RKO (cell line): ENCODE measurements at places on chromosomes 3 and 15.

- peak; percentile 82 for DNase-seq
Observed at GRCh38 chr3:115348951-115349745, 202.1 kb upstream of the ZBTB20 start.

DNA sequence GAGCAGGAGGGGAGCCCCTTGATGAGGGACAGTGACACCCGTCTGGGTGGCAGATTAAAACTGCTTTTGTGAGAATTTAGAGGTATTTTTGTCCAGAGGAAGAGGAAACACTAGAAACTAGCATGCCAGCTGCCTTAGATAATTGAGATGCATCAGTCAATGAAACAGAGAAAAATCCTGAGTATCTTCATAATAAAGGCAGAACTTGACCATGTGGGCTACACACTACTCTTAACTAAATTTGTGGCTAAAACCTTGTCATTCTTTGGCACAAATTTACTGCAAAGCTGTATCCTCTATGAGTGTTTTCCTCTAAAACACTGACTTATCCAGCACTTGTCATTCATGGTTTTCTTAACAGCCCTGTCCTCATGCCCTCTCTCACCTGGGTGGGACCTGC, 259.7 kb upstream of the TPM1 start:
- no peak for DNase-seq

DNA sequence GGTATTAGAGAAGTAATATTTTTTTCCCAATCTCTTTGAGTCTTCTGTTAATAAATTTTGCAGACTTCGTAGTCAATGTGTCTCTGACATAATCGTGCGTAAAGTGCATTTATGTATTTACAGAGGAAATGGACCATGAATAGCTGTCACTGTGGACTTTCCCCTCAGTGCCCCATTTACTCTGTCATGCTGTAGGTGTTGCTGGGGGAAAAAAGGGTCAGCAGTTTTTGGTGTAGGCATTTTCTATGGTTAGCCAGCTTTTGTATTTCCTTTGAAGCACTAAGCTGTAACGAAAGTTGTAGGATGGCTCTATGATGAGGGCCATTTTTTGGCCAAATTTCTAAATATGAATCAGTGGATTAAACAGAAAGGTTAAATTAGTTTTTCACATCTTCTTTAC, 598.4 kb downstream of the FGF12 start:
- no peak for DNase-seq

- no peak for DNase-seq
Observed at GRCh38 chr15:90838139-90838538, 30.2 kb upstream of the FURIN start.

DNA sequence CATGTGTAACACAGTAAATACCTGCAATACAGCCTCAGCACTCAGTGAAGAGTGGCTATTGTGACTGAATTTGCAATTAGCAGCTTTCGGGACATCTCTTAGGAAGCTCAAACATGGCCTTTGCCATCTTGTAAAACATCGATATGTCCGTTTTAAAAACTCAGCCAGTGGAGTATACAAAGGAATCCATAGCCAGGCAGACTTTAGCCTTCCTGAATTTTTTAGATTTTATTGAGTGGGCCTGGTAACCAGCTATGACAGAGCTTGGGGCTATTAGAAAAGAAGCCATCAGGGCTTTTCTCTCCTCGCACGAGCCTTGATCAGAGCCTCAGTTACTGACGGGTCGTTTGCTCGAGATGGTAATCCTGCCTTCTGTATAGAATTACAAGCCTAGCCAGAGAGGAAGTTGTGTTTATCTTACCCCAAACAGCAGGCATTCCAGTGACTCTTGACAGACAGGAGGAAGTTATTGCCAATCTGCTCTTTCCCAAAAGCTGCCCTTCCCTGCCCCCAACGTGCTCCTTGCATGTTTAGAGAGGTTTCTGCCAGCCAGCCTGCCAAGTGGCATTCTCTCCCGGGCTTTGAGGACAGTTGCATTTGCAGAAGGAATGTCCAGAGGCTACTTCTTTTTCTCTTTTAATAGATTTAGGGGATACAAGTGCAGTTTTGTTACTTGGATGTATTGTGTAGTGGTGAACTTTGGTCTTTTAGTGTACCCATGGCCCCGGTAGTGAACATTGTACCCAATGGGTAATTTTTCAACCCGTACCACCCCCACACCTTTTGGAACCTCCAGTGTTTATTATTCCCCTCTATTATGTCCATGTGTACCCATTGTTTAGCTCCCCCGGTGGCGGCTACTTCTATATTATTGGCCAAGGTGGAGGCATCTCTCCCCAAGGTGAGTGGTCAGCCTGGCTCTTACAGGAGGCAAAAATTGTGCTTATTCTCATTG, 40.6 kb downstream of the ITPR1 start:
- DNase-seq: no peak

GRCh38 chr3:158330870-158331269, 221.0 kb downstream of the RSRC1 start:
- DNase-seq: no peak

DNA sequence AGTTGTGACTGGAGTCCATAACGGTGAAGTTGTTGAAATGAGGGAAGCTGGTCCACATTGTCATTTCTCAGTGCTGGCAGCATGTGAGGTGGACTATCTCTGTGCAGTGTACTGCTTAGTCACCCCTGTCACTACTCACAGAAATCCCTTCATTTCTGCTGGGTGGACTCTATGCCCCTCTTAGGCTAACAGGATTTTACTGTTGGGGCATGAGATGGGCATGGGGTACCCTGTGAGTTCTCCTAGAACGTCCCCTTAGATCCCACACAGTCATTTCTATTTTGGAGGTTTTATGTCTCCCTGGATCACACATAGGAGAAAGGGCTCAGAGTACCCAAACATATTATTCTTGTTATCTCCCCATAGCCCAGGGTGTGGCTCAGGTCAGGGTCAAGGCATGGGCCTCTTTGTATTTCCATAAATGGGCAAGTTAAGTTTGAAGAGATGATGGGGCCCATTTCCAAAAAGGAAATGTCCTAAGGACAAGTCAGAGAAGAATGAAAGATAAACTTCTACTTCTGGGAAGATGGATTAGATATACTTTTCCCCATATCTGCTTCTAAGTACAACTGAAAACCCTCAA, 15.2 kb downstream of the P2RY1 start:
- no peak for DNase-seq

GRCh38 chr15:99312228-99312627, 60.9 kb downstream of the LRRC28 start:
- no peak for DNase-seq

DNA sequence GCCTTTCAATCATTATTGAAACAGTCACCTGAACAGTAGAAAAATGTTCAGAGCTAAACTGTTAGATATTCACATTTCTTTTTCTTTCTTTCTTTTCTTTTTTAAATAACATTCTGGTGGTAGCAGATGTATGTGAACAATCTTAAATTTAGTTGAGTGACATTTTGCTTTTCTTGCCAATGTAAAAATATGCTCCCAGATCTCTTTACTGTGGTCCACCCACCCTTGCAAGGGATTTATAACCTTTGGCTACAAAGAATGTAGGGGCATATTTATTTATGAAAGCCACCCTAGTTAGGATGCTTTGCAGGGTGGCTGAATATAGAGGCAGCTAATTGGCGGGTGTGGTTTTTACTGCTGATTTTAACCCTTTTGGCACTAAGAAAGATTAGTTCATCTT, 473.9 kb downstream of the MFSD1 start:
- DNase-seq: no peak

DNA sequence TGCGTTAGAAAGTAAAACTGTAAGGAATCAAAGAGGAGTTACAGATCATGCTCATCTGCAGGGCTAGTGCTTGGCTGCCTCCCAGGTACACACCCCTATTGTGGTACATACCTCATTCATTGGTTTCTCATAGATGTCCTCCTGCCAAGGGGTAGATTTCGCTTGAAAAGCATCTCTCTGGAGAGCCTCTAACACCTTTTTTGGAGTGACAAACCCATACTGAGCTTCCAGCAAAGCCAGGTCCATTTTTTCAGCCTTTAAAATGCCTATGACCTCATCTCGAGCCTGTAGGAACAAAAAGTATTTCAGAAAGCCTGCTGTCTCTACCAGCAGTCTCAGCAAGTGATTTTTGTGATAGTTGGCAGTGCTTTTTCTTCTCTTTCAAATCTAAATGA, 112.1 kb downstream of the CMSS1 start:
- no peak for DNase-seq

- no peak for DNase-seq
Observed at GRCh38 chr3:138317687-138318086, 12.0 kb downstream of the NME9 start.

GRCh38 chr3:192409201-192409837, 318.0 kb downstream of the FGF12 start:
- no peak for DNase-seq

DNA sequence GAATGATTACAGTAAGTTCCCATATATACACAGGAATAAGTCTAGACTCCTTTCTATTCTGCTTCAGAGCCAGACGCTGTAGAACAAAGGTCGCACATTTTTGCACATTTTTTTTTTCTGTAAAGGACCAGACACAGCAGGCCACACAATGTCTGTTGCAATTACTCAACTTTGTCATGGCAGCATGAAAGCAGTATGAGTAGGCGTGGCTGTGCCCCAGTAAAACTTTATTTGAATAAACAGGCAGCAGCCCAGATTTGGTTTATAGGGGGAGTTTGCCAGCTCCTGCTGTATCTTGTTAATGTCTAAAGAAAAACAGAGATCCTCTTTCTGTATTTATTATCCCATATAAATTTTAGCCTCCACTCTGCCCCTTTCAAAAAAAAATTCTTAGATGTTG, 708.3 kb downstream of the FHIT start:
- DNase-seq: no peak

- DNase-seq: no peak
Observed at GRCh38 chr3:197742787-197743186, 6.1 kb upstream of the RUBCN start.

DNA sequence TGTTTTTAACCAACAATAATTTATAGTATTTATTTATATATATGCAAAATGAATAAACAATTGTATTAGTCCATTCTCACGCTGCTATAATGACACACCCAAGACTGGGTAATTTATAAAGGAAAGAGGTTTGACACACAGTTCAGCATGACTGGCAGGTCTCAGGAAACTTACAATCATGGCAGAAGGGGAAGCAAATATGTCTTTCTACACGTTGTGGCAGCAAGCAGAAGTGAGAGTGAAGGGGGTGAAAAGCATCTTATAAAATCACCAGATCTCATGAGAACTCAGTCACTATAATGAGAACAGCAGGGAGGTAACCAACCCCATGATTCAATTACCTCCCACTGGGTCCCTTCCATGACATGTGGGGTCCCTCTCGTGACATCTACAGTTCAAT, 162.8 kb upstream of the SLITRK3 start:
- no peak for DNase-seq

DNA sequence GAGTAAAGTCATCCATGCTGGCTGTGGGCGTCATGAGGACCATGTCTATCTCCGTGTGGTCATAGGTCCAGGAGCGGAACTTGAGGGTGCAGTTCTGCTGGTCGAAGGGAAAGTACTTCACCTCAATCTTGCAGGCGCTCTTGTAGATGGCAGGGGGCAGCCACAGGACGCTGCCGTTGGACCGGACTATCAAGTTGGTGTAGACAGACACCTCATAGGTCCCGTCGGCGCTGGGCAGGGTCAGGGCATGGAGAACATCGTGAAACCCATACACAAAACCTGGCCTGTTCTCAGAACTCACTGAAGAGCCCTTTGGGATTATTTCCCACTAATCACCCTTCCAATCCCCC, 8.9 kb upstream of the CHRNA3 start:
- DNase-seq: no peak

DNA sequence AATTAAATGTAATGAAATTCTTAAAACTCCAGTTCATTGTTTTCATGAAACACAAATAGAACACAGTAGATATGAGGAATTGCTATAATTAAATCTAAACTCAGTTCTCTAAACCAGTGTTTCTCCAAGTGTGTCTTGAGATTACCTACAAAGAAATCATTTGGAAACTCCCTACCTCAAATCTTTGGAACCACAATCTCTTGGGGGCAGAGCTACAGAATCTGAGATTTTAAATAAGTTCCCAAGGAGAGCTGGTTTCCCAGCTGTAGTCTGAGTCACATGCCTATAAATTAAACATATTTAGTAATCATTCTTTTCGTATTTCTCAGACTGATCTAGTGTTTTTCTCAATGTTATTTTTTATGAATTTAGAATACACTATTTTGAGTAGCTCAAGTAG, 17.0 kb upstream of the ACTC1 start:
- DNase-seq: no peak

- DNase-seq: no peak
Observed at GRCh38 chr3:197144188-197144587, 114.6 kb upstream of the MELTF start.
